Vagina (tissue), 2 donors: ENCODE measurements at places on chromosomes 13 and 19. TPM values are rescaled to one million over a fixed set of nuclear protein-coding genes. Genes with fewer than 3 reads are reported as not detected.

GRCh38 chr13:75770592-75771011 is 134.5 kb downstream of the LMO7 start:
- H3K4me3 ChIP-seq, result no peak overlapping the region
- no peak for DNase-seq
- peaks cover 19% of the 10 kb centered on the region for H3K4me1 ChIP-seq
- no peaks in the 10 kb centered on the region for H3K27me3 ChIP-seq
- H3K27ac ChIP-seq, result no peak overlapping the region
- no peaks in the 10 kb centered on the region for H3K36me3 ChIP-seq

GRCh38 chr13:108463340-108463739 is 166.1 kb upstream of the MYO16 start:
- H3K4me3 ChIP-seq, result no peak overlapping the region
- H3K36me3 ChIP-seq, result no peaks in the 10 kb centered on the region
- no peak for DNase-seq
- no peaks in the 10 kb centered on the region for H3K4me1 ChIP-seq

The ZNF653 gene
- total RNA-seq, result 12.5 TPM

The GPC5 gene
- 1.7 TPM for total RNA-seq
